ENCODE measurements at places on chromosomes 12 and 14.

DNA sequence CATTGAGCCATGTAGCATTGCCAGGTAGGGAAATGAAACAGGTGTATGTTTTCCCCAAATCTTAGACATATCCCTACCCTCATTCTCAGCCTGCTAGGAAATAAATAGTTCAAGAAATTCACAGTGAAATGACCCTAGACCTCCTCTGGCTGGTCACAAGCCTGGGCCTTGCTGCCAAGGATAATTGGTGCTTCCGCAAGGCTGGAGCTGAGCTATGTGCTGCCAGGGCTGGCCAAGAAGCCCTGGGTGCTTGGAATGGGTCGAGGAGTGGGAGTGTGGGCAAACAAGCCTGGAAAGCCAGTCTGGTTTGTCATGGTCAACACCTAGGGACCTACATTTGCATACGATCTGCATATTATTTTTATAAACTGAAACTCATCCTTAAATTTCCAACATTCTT lies 31.3 kb upstream of the SLC10A1 start:
- peak; percentile 65 for DNase-seq

DNA sequence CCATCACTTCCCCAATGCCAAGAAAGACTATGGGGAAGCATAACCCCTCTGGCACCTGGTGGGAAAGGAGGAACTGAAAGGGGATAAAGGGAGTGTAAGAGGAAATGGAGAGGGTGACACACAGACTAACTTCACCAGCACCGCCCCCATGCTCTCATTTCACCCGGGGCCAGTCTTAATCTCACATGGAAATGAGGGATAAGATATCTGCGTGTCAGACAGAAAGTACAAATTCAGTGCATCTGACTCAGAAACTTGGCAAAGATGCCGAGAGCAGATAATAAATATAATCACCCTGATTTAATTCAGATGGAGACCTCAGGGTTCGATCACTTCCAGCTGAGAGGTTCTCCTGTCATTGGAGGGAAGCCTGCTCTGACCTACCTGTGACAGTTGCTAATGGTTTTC lies 191.6 kb downstream of the DUSP6 start:
- no peak for DNase-seq

DNA sequence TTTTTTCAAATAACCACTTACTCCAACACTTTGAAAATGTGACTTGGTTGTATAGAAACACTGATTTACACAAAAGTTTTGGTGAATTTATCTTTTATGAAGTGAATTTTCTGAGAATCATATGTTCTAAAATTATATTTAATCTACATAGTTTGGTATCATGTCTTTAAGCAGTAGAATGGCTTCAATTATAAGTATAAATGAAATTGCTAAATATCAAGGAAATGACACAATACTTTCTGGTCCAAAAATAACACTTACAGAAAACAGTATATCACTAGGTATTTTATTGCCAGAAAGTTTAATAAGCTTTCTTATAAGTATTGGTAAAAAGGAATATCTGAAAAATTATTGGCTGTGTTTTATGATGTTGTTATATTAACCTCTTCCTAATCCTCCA lies 90.9 kb downstream of the SRGAP1 start:
- no peak for DNase-seq

DNA sequence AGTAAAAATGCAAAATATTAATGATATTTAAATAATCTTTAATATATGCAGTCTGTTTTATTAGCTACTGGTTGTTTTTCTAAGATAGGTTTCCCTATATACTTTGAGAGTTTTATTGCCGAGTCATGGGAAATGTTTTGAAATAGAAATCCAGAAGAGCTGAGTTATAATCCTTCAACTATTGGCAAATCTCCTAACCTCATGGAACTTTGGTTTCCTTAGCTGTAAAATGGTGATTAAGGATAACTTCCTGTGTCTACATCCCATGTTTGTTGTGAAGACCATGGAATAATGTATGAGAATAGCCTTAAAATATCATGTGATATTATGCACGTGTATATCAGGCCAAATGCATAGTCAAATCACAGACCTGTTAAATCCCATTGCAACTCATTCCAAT lies 51.0 kb downstream of the UNC79 start:
- no peak for DNase-seq

GRCh38 chr14:75127903-75128595 lies 1.2 kb upstream of the NEK9 start:
- DNase-seq: no peak

DNA sequence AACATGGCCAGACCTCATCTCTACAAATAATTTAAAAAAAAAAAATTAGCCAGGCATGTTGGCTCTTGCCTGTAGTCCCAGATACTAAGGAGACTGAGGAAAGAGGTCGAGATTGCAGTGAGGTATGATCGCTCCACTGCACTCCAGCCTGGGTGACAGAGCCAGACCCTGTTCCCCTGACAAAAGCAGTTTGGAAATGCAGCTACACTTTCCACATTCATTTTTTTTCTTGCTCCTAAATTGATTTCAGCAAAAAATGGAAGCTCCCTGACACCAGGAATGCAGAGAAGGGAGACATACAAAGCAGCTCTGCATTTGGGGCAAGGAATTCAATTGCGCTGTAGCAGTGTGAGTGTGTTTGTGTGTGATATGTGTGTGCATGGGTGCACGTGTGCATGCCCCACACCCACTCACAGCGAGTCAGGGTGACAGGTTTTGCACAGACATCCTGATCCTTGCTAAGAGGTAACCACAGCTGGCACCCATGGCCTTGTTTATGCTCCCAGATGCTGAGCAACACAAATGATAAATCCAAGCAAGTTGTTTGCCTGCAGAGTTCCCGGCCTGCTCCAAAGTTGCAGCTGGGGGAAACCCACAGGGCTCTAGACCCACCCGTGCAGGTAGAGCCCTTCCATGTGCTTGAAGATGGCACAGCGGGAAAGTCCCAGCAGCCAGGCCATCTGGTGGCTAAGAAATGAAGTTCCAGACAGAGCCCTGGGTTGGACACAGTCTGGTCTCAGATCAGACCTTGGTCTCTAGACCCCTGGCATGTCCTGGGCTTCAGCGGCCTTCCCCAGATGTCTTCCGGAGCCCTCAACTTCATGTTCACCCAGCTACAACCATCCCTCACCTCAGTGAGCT lies 25.9 kb upstream of the BDKRB2 start:
- no peak for DNase-seq

GRCh38 chr12:92146497-92147224 lies 1.0 kb upstream of the BTG1 start:
- DNase-seq: no peak

GRCh38 chr12:22234561-22234960 lies 99.9 kb downstream of the ST8SIA1 start:
- DNase-seq: no peak

- DNase-seq: no peak
These were observed 111.3 kb downstream of the TSHR start for GRCh38 chr14:81066672-81067071.
